ENCODE measurements at places on chromosomes 3 and 15.

DNA sequence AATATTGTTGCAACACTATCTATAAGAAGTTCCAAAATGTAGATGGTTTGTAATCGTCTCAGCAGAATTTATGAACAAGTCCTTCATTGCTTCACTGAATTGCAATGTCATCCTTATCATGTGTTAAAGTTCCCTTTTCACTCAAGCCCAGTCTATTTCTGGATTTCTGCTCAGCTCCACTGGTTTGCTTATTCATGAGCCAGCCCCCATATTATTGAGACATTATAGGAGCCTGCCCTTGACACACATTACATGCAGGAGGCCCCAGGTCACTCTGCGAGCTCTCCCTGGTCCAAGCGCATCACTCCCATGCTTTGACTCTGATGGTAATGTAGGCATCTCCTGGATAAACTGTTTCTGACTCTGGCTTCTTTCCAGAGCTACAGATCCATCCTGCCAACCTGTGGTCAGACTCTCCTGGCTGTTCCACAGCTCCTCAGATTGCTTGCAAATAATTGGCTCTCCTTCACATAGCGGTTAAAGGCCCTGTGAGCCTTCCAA is 56.9 kb downstream of the ABTB1 start:
- no peak for DNase-seq

DNA sequence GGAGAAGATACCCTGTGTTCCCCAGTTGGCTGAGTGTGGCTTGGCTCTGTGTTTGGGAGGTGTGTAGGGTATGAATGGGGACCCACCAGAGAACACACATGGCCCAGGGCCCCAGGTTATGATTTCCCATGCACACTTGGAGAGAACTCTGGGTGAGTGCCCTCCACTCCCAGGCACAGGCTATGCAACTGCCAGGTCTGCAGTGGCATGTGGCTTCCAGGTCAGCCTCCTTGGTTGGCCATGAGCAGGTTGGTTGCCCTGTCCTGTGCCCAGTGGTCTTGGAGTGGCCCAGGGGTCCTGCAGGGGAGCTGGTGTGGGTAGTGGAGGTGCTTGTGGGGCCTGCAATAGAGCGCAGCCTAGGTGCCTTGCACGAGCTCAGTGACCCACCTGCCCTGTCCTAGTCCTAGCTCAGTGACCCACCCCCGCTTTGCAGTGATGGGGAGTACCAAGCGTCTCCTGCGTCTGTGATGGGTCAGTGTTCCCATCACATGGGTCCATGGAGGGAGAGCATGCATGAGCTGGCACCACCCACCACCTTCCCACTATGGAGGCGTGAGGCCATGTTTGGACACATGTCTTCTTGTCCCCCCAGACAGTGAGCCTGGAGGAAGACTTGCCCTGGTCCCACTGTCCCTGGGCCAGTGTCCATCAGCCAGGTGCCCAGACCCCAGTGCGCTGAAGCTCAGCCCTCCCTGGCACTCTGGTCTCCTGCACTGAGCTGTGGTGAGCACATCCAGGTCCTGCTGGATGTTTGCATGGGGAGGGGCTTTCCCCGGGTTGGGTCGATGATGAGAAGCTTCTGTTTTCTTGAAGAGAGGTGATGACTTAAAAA is 217.3 kb downstream of the SNRPN start:
- DNase-seq = peak; percentile 8

DNA sequence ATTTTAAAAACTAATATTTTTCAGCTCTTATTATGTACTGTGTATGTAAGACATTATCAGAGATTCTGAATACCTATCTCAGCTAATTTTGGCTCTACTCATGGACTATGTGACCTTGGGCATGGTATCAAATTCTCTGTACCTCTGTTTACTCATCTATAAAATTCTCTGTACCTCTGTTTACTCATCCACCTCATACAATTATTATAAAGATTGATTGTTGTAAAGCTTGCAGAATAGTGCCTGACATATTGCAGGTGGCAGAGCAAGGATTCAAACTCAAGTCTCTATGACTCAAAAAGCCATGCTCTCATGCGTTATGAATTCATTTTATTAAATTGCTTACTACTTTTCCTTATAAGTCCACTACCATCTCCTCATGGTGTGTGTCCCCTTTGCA is 151.9 kb upstream of the ARL6 start:
- no peak for DNase-seq

GRCh38 chr15:66956672-66957430 is 108.6 kb upstream of the SMAD3 start:
- no peak for DNase-seq

All from central memory CD8-positive, alpha-beta T cell (primary cell).